Left renal pelvis (tissue), 4 donors: ENCODE measurements at places on chromosomes 2 and 18. TPM values are rescaled to one million over a fixed set of nuclear protein-coding genes. Genes with fewer than 3 reads are reported as not detected.

DNA sequence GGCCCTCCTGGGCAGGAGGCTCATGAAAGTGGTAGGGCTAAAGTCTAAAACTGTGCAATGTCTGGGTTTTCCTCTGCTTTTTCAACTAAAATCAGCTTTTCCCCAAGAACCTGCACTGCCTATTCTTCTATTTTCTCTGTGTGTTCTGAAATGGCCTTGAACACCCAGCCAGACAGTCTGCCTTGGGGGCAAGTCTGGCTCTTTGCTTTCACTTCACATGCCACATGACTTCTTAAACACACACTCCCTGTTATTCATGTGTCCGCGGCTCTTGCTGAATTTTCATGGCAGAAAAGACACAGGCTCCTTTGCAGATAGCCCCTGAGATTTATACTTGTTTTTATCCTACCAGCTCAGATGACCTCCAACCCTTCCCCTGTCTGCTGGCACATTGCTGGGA is 10.6 kb upstream of the RPIA start:
- no peak for DNase-seq

Gene SPDYA
- polyA plus RNA-seq = 1.5 TPM

Gene SLC20A1
- 42.0 TPM for polyA plus RNA-seq

DNA sequence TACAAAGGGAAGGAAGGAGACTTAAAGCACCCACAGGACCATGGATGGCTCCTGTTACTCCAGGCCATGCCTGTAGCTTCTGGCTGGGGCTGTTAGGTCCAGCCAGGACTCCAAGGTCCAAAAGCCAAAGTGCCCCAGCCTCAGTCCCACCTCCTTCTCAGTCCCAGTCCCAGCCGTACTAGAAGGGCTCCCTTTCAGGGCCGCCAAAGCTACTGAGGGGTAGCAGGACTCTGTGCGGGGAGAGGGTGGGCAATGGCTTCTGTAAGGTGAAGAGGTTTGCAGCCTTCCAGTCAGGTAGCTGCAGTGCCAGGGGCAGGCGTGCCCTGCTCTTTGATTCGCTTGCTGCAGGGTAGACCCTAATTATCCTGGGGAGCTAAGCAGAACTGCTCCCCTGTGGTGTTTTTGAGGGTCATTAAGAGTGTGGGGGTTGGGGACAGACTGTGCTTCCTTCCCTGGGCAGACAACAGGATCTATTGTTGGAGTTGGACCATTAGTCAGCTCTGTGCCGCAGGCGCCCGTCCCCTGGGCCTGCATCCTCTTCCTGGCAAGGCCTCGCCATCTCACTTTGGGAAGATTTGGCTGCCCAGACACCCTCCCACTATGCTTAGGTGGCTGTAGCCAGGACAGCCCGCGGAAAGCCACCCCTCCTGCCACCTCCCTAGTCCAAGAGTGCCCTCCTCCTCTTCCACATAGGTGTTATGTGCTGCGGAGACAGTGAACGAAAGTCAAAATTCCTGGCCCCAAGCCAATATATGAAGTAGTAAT is 118.8 kb downstream of the ZBTB7C start:
- DNase-seq = no peak

GRCh38 chr18:12973562-12974213 is 17.5 kb upstream of the CEP192 start:
- DNase-seq = no peak

Gene CD8B2
- polyA plus RNA-seq = 0.13 TPM

Gene KANSL1L
- 72.1 TPM for polyA plus RNA-seq

Gene SERPINB3
- polyA plus RNA-seq = 0.17 TPM

- DNase-seq = no peak
Observed at GRCh38 chr2:106061611-106062349, 132.3 kb downstream of the UXS1 start.

- no peak for DNase-seq
Observed at GRCh38 chr2:70531419-70532086, 22.1 kb downstream of the TGFA start.

- DNase-seq = no peak
Observed at GRCh38 chr2:61100801-61101200, 35.1 kb downstream of the SANBR start.

DNA sequence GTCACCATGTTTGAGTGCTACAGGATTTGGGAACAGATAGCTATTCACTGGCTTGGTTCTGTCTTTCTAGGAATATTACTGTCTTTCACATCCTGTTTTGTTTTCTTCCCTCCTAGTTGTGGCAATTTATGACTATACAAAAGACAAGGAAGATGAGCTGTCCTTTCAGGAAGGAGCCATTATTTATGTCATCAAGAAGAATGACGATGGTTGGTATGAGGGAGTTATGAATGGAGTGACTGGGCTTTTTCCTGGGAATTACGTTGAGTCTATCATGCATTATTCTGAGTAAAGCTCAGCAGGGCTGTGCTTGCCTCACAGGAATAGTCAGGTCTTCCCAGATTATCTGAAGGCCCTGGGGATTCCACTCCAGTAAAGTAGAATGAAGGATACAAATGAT is 98.9 kb downstream of the ABI2 start:
- no peak for DNase-seq

DNA sequence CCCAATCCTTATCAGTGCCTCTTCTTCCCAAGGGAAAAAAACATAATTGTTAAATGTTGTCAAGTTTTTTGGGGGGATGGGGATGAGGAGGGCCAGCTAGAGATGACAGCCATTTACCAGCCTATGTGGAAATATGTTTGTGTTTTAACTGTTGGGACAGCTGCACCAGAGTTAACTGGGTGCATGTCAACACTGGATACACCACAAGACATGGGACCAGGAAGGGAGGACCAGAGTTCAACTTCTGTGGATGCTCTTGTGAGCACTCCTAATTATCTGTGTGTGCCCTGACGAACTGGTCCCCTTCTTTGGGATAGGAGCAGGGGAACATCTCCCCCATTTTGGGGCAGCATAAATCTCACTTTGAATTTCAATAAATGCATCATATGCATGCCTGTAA is 66.1 kb upstream of the FZD5 start:
- DNase-seq = no peak

- no peak for DNase-seq
Observed at GRCh38 chr2:47195148-47195547, 40.0 kb upstream of the STPG4 start.

Gene AMMECR1L
- 27.1 TPM for polyA plus RNA-seq
